Aorta (tissue), 5 donors: ENCODE measurements at places on chromosomes 2 and 18. TPM values are rescaled to one million over a fixed set of nuclear protein-coding genes. Genes with fewer than 3 reads are reported as not detected.

GRCh38 chr2:127694986-127695385 lies 6.3 kb upstream of the SFT2D3 start:
- no peak for DNase-seq
- H3K36me3 ChIP-seq = no peaks in the 10 kb centered on the region
- no peak overlapping the region for H3K4me3 ChIP-seq

GRCh38 chr2:208195531-208195930 lies 5.7 kb upstream of the C2orf80 start:
- H3K4me3 ChIP-seq = no peak overlapping the region
- no peaks in the 10 kb centered on the region for H3K36me3 ChIP-seq
- H3K27me3 ChIP-seq = no peaks in the 10 kb centered on the region
- H3K4me1 ChIP-seq = no peaks in the 10 kb centered on the region
- no peak overlapping the region for H3K27ac ChIP-seq

Gene ZSWIM2
- total RNA-seq = not detected

DNA sequence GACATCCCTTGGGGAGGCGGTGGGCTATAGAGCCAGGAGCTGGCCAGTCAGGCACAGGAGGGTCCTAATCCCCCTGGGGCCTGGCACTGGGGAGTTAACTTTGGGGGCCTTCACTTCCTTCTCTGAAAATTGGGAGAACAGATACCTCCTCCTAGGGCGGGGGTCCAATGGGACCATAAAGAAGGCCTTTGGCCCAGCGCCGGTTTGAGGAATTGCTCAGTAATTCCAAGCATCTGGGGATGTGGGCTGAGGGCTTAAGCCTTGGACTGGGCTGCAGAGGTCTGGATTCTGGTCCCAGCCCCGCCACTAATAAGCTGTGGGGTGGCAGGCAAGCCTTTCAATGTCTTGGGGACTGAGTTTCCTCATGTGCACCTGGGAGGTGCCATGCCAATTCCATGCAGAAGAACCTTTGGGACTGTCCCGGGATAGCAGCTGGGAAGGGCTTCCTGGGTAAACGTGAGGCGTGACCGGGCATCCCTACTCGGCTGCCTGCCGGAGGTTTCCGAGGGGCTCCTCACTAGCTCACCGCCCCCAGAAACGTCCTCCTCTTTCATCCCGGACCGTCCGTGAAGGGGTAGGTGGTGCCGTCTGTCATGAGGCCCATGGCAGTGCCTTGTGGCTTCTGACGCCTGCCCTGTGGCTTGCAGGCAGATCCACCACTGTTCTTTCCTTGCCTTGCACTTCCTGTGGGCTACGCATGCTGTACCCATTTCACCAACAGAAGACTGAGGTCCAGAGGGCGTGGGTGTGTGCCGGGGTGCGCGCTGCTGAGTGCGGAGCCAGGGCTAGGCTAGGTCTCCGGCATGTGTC lies 67.4 kb upstream of the HPCAL1 start:
- H3K27ac ChIP-seq = no peak overlapping the region
- H3K27me3 ChIP-seq = no peaks in the 10 kb centered on the region
- H3K4me3 ChIP-seq = no peak overlapping the region
- no peaks in the 10 kb centered on the region for H3K4me1 ChIP-seq

DNA sequence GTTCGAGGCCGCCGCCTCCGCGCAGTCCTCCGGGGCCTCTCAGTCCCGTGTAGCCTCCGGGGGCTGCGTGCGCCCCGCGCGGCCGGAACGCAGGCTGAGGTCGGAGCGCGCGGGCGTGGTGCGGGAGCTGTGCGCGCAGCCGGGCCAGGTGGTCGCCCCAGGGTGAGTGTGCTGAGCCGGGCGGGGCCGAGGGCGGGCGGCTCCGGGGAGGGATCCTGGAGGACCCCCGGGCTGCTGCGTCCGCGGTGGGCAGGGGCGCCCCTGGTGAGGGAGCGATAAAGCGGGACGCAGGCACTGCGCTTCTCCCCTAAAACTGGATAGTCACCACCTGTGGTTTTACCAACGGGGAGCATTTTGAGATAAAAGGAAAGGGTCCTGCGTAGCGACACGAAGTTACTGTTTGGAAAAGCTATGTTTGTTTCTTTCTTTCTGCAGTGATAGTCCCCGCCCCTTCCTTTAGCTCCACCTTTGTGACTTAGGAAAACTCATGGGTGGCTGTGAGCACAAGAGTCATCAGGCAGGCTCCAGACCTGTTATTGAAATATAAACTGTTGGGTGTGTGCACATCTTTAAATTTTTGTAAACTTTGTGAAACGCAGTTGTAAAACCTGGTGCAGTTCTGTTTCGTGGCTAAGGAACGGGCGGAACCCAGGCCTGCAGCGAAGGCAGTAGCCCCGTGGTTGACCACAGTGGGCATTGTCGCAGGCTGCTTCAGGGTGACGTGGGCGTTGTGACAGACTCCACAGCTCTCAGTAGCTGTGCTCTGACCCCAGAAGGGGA lies 687 bp downstream of the CTDP1 start:
- no peaks in the 10 kb centered on the region for H3K36me3 ChIP-seq
- DNase-seq = no peak
- peak overlapping the region; percentile 29 for H3K27ac ChIP-seq
- H3K4me3 ChIP-seq = peak overlapping the region; percentile 95

Gene CD28
- total RNA-seq = 11.0 TPM

Gene MAPRE3
- total RNA-seq = 16.1 TPM

- no peak overlapping the region for H3K27ac ChIP-seq
- no peak overlapping the region for H3K4me3 ChIP-seq
- no peak for DNase-seq
Measured at GRCh38 chr2:18926631-18927524, 337.5 kb upstream of the NT5C1B start.

- no peak overlapping the region for H3K27ac ChIP-seq
- peak; percentile 87 for DNase-seq
- no peaks in the 10 kb centered on the region for H3K27me3 ChIP-seq
- no peak overlapping the region for H3K4me3 ChIP-seq
- peaks cover 1% of the 10 kb centered on the region for H3K4me1 ChIP-seq
Measured at GRCh38 chr2:109545828-109546713, 67.7 kb downstream of the SEPTIN10 start.

Gene NOSTRIN
- total RNA-seq = 46.4 TPM

DNA sequence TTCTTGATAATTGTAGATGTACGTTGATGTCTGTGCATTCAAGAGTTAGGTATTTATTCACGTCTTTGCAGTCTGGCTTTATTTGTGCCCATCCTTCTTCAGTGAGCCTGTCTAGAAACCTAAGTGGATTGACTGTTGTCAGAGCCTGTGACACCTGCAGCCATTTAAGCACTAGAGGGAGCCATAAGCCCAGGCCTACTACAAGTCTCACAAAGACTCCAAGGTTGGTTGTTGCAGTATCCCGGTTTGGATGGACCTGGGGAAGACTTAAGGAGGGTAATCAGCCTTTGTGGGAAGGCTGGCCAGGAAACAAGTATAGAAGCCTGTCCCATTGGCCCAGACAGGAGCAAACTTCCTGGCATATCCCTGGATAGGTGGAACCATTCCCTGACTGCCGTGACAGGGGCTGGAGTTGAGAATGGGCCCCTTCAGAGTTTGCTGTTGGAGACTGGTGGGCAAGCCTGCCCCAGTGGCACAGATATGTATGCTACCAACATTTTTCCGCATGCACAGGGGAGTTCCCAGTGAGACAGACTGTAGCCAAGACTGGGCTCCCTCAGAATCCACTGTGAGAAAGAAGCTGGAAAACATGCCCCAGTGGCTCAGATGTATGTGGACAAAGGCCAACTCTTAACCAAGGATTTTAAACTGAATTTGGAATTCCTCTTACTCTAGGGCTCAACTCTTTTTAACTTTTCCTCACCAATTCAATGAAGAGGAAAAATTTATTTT lies 9.3 kb upstream of the LRRC30 start:
- no peaks in the 10 kb centered on the region for H3K27me3 ChIP-seq
- no peaks in the 10 kb centered on the region for H3K36me3 ChIP-seq
- H3K4me1 ChIP-seq = no peaks in the 10 kb centered on the region
- H3K4me3 ChIP-seq = no peak overlapping the region
- DNase-seq = no peak

Gene TNFRSF11A
- total RNA-seq = 8.2 TPM

DNA sequence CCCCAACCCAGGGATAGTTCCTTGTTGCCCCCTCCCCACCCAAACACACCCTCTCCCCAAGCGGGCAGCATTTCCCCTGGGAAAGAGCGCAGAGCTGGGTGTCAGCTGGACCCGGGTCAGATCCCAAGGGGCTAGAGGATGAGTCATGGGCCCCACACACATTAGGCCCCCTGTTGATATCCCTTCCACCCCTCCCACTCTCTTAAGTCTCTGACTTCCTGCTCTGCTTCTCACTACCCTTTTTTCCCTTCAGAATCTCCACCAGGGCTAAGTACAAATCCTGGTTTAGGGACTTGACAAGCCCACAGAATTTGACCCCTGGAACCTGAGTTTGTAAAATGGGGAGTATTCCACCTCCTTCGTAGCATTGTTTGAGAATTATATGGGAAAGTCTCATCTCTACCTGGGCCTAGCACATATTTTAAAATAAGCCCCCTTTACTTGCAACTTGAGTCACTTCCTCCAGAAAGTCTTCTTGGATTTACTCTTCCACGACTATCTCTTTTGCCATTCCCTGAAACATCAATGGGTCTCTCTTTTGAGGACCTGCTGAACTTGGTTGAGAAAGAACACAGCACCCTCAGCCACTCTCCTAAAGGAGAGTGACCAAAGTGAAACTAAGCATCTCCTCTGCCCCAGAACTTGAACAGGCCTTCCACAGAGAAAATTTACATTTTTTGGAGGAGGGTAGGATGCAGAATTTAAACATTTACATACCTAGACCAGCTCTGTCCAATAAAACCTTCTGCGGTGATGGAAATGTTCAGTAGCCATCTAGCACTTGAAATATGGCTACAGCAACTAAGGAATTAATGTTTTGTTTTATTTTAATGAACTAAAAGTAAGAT lies 4.7 kb downstream of the RTKN start:
- H3K27me3 ChIP-seq = no peaks in the 10 kb centered on the region
- no peak overlapping the region for H3K4me3 ChIP-seq
- H3K4me1 ChIP-seq = no peaks in the 10 kb centered on the region
- DNase-seq = no peak
- H3K27ac ChIP-seq = no peak overlapping the region

DNA sequence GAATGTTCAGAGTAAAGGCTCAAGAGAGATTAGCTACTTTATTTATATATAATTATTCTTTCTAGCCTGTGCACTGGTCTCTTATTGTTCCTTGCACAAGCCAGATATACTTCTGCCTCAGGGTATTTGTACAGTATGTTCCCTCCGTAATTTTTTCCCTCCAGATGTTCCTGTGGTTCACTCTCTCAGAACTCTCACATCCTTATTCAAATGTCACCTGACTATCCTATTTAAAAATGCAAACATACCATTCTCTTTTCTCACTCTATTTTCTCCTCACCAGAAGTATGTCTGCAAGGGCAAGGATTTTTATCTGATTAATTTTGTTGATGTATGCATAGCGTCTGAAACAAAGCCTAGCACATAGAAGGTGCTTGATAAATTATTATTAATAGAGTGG lies 64.0 kb upstream of the CERS6 start:
- H3K27me3 ChIP-seq = no peaks in the 10 kb centered on the region
- H3K4me1 ChIP-seq = no peaks in the 10 kb centered on the region
- H3K4me3 ChIP-seq = no peak overlapping the region
- DNase-seq = no peak
- no peaks in the 10 kb centered on the region for H3K36me3 ChIP-seq
- H3K27ac ChIP-seq = no peak overlapping the region

DNA sequence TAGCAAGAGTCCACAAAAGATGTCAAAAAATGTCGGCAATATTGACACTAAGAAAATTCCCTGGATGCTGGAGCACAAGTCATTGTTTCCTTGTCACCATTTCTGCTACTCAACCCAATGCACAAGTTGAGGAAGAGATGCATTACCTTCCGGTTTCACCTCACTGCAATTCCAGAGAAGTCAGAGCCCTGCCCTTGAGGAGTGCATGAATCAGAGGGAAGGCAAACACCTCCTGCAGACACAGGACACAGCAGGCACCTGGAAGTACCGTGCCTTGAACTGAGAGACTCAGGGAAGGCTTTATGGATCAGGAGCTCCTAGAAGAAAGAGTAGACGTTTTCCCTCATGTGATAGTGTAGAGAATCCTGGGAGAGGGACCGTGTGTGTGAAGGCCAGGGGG lies 62.7 kb upstream of the ARL4C start:
- no peak for DNase-seq
- no peaks in the 10 kb centered on the region for H3K36me3 ChIP-seq
- no peaks in the 10 kb centered on the region for H3K27me3 ChIP-seq
- no peak overlapping the region for H3K4me3 ChIP-seq

DNA sequence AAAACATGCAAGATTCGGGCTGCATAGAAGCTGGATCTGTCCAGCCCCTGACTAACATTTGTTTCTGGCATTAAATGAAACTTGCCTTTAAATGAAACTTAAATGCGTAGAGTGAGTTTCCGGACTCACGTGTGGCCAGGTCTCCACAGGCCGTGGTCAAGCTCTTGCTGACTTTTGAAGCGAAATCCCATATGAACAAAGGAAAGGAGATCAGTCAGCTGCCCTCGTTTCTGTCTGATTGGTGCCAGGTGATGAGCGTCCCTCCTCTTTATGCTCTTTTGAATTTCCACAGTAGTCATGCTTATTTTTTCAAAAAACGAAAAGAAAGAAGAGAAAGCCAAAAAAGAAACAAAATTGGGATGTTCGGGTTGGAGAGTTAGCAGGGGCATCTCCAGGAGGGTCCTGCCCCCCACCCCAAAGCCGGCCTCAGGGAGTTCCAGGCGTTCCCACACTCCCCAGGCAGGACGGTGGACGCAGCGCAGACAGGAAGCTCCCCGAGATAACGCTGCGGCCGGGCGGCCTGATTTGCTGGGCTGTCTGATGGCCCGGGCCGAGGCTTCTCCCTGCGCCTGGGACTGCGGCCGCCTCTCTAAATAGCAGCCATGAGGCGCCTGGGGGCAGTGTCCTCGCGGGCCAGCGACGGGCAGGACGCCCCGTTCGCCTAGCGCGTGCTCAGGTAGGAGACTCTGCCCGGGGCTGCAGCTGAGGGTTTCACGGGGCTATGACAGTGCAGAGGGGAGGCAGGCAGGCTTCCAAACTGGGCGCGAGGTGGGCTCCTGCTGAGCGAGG lies at the start of gene COLEC11:
Gene COLEC11 (plus strand): TSS at position 620 of the 789 bp plus-strand sequence. CDS start 9,229 bp downstream, outside the sequence.
- no peaks in the 10 kb centered on the region for H3K4me1 ChIP-seq
- no peaks in the 10 kb centered on the region for H3K27me3 ChIP-seq
- no peak within 1 kb of the TSS for H3K4me3 ChIP-seq
- peak; percentile 79 for DNase-seq
- no peak within 1 kb of the TSS for H3K27ac ChIP-seq
- H3K36me3 ChIP-seq = no peaks in the 10 kb centered on the region

GRCh38 chr2:183179156-183179555 lies 54.9 kb downstream of the NUP35 start:
- DNase-seq = no peak
- H3K4me1 ChIP-seq = no peaks in the 10 kb centered on the region
- no peaks in the 10 kb centered on the region for H3K27me3 ChIP-seq
- H3K27ac ChIP-seq = no peak overlapping the region
- no peaks in the 10 kb centered on the region for H3K36me3 ChIP-seq

- no peak overlapping the region for H3K4me3 ChIP-seq
- H3K27ac ChIP-seq = no peak overlapping the region
- H3K36me3 ChIP-seq = no peaks in the 10 kb centered on the region
- no peak for DNase-seq
- H3K27me3 ChIP-seq = no peaks in the 10 kb centered on the region
Measured at GRCh38 chr18:596288-596881, 403 bp upstream of the CLUL1 start.
